ENCODE measurements at places on chromosomes 2 and 18.

- DNase-seq = peak; percentile 81
Observed at GRCh38 chr2:171160119-171160955, at the start of gene TLK1. Gene TLK1 (minus strand): TSS chr2:171160893. CDS start chr2:171160428, 465 bp downstream.

DNA sequence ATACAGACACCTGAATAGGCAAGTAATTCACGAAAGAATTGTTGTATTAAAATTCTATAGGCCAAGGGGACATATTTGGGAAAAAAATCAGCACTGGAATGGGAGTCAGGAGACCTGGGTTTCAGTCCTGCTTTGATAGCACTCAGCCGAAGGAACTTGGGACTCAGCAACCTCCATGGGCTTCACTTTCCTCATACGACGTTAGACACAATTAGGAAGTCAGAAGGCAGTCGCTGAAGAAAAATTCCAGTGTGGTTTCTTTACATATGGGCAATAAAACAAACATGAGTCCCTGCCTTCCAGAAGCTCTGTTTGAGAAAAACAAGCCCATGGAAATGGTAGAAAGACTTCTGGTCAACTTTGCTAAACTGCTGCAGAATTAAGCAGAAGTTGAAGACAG is 15.1 kb upstream of the CYRIA start:
- no peak for DNase-seq

- no peak for DNase-seq
Observed at GRCh38 chr2:7127156-7127555, 209.9 kb downstream of the RNF144A start.

- no peak for DNase-seq
Observed at GRCh38 chr2:216217904-216218260, 108.7 kb downstream of the XRCC5 start.

- no peak for DNase-seq
Observed at GRCh38 chr18:14928396-14928795, 180.4 kb downstream of the ANKRD30B start.

DNA sequence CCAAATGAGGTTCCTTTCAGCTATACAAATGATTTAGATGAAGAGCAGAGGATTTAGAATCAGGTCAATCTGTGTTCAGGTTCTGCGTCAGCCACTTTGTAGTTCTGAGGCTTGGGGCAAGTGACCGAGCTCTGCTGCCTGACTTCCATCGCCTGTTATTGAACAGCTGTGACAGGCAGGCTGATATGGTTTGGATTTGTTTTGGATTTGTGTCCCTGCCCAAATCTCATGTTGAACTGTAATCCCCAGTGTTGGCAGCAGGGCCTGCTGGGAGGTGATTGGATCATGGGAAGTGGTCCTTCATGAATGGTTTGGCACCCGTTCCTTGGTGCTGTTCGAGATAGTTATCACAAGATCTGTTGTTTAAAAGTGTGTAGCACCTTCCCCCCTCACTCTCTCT is 18.6 kb downstream of the TYMS start:
- DNase-seq = no peak

DNA sequence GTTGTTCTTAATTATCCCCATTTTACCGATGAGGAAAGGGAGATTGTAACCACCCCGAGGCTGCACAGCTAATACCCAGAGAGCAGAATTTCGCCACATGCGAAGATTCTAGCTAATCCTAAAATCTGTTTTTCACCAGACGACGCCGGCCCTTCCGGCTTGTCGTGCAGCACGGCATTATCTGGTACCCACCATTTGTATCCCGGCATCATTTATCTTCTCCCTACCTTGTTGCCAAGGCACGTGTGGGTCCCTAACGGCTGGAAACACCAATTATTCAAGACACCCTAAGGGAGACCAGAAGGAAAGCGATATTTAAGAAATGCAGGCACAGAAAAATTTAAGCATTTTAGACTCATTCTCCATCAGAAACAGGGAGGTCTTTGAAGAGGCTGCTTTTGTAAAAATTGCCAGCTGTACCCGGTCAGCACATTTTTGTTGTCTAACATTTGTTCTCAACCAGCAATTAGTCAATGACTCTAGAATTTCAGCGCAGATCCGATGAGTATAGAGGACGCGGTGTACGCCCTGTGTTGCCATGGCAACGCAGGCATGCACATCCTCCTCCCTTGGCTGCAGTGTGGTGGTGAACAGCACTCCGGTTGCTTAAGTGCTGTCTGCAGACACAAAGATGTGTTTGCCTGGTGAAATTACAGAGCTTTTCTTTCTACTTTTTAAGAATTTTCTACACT is 111.6 kb downstream of the AGAP1 start:
- DNase-seq = peak; percentile 7

DNA sequence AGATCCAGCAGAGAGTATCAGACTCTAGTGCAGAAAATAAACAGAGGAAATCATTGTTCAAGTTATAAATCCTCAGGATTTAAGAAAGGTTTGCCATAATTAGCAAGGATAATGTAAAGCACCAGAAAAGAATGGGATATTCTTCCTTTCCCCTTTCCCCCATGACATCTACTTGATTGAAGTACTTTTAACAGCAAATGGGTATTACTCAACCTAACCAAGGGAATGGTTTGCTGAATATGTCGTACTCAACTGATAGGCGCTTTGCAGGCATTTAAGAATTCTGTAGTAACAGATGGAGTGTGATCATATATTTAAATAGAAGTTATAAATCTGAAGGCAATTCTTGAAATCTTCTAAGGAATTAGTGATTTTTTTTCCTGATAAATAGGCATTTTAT is 2.7 kb downstream of the APCDD1 start:
- DNase-seq = no peak

DNA sequence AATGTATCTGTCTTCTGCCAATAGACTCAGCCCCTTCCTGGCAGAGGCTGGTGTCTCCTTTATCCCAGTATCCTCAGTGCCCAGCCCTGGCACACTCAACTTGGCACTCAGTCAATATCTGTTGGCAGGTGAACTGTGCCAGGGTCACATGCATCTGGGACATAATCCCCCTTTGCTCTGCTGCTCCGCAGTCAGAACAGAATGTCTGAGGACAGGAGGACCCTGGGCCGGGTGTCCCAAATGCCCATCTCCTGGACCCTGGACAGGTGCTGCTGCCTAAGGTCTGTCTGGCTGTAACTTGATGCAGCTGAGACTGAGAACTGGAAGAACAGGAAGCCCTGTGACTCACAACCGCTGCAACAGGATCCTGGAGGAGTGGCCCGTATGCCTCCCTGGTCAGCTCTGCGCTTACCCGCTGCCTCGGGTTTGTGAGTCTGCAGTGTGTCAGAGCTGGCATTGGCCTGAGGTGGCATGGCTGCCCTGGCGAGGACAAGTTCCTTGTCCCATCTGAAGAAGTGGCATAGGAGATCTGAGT is 11.4 kb downstream of the HK2 start:
- no peak for DNase-seq

GRCh38 chr2:106104332-106105062 is 89.6 kb downstream of the UXS1 start:
- DNase-seq = peak; percentile 69

DNA sequence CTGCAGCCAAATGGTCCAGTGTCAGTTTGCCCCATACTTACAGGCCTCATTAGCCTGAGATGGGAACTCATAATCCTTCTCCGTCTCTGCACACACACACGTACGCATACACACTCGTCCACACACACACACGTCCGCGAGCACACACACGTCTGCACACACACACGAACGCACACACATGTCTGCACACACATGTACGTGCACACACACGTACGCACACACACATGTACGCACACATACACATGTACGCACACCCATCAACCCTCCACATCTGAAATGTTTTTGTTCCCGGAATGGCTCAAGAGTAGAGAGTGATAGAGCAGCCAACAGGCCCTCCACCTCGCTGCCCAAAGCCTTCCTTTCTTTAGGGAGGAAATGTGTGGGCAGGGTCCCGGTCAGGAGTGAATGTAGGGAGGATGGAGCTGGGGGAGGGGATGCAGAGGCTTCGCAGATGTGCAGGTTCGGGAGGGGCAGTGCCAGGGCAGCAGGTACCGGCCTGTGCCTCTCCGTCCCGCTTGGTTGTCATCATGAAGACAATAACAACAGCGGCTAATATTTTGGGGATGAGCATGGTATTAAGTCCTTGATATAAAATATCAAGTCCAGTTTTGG is 52.7 kb downstream of the PTGR3 start:
- DNase-seq = no peak

DNA sequence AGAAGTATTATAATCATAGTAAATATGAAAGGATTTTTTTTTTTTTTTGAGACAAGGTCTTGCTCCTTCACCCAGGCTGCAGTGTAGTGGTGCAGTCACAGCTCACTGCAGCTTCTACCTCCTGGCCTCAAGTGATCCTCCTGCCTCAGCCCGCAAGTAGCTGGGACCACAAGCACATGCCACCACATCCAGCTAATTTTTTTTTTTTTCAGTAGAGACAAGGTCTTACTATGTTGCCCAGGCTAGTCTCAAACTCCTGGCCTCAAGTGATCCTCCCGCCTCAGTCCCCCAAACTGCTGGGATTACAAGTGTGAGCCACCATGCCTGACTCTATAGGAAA is 301.6 kb upstream of the STON1 start:
- peak; percentile 55 for DNase-seq

- no peak for DNase-seq
Observed at GRCh38 chr18:31329787-31330438, 12.0 kb downstream of the DSG1 start.

DNA sequence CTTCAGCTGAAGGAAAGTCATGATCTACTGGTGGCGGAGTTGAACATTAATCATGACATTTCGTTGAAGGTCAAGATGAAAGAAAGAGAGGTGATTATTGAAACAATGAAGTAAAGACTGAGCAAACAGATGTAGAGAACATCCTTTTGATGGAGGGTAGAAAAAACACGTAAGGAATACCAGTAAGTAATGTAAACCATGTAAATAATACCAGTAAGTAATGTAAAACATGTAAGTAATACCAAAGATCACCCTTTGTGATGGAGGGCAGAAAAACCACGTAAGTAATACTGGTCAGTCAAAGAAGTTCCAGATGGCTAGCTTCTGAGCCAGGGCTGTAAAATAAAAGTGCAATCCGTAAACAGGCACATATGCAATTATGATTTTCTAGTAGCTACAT is 1387.7 kb downstream of the SUCLG1 start:
- no peak for DNase-seq

DNA sequence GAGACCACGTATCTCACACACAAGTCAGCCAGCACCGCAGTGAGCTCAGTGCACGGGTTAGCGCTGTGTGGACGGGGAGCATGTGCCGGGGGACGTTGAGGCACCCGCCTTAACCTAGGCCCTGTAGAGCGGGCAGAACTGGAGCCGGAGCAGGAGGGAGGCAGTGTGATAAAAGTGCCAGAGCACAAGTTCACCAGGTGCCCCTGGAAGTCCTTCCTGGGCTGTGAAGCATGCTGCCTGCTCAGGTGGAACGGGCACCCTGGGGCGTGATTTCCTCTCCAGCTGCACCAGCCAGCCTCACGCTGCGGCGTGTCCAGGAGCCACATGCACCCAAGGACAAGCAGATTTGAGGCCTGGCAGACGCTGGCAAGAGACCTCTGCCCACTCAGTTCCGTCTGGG is 50.3 kb downstream of the ITGB1BP1 start:
- DNase-seq = no peak

GRCh38 chr2:159297042-159297707 is 10.7 kb upstream of the WDSUB1 start:
- DNase-seq = no peak

GRCh38 chr2:222591661-222592060 is 64.2 kb downstream of the FARSB start:
- no peak for DNase-seq

DNA sequence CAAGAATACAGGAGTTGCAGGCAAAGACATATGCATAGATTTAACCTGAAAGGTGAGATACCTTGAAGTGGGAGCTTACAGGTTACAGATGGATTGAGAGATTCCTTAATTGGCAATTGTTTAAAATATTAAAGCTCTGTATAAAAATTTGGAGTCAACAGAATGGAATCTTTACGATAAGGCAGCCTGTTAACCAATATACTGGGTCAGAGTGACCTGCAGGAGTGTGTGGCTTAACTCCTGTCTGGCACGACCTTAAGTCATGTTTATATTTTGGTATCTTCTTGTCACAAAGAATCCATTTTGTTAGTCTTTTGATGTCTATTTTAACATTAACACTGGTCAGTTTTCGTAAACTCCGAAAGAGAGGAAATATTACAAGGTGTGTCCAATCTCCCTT is 1058.2 kb upstream of the CRIM1 start:
- DNase-seq = no peak
